Aorta (tissue), 5 donors: ENCODE measurements at places on chromosomes 3 and 15. TPM values are rescaled to one million over a fixed set of nuclear protein-coding genes. Genes with fewer than 3 reads are reported as not detected.
A peak's percentile ranks its signal among the peaks of the same experiment; 100 is the strongest.

- DNase-seq: peak; percentile 35
These were observed 168.2 kb downstream of the TBC1D2B start for GRCh38 chr15:77909182-77909940.

The TMEM45A gene
- 47.5 TPM for total RNA-seq

DNA sequence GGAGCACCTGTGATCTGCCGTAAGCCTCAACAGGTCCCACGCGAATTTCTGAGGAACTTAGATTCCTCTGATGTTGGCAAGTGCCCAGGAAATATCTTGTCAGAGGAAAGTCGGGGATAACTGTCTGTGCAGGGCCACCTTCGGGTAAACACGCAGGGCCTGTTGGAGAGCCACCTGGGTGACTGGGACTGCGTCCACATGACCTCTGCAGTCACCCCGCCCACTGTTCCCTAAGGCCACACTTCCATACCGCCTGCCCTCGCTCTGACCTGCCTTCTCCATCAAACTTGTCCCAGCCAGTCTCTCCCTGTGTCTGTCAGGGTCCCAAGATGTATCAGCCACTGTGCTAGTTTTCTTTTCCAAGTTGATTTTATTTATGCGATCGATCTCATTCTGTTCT lies 28.7 kb downstream of the BFSP2 start:
- no peak for DNase-seq

GRCh38 chr3:157237886-157238285 lies 77.9 kb upstream of the CCNL1 start:
- no peak for DNase-seq

DNA sequence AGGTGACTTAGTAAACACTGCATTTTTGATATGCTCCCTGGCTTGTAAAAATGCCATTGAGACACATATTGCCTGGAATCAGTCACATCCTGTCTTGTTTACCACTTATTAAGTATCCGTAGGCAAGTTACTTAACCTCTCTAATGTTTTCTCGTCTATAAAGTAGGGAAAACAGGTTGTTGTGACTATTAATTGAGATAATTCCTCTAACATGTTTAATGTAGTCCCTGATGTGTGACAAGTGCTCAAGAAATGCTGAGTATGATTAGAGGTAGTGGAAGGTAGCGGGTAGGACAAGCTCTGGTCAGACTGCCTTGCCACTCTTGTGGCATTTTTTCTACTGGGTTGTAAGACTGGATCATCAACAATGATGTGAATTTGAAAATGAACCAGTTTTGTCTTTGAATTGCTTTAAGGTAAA lies 54.1 kb downstream of the NFKBIZ start:
- DNase-seq: no peak
